Large intestine (tissue), 12 donors: ENCODE measurements at places on chromosomes 6 and 20.

GRCh38 chr6:3615391-3616380 lies 135.8 kb downstream of the PXDC1 start:
- no peak for DNase-seq

- DNase-seq, result peak; percentile 93
These were observed 441.1 kb upstream of the JARID2 start for GRCh38 chr6:14804785-14805210.

GRCh38 chr6:158042245-158042798 lies 60.7 kb downstream of the SYNJ2 start:
- DNase-seq, result peak; percentile 72

- peak; percentile 40 for DNase-seq
These were observed 24.8 kb upstream of the FOXQ1 start for GRCh38 chr6:1287103-1287591.

- no peak for DNase-seq
These were observed 77.2 kb downstream of the CD164 start for GRCh38 chr6:109305028-109305427.

DNA sequence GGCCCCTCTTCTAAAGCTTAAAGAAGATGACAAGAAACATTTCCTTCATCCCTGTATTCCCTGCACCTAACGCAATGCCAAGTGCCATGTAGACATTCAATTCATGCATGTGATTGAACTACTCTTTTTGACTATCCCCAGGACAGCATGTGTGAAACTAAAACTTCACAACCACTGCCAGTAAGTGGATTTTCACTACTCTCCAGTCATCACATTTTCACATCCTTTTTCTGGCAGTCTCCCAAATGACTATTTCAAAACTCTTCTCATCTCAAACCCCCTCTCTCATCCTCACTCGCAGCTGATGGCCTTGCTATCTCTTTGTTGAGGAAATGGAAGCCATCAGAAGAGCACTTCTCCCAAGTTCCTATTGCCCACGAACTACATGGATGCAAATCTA lies 122.6 kb downstream of the OPRM1 start:
- no peak for DNase-seq

DNA sequence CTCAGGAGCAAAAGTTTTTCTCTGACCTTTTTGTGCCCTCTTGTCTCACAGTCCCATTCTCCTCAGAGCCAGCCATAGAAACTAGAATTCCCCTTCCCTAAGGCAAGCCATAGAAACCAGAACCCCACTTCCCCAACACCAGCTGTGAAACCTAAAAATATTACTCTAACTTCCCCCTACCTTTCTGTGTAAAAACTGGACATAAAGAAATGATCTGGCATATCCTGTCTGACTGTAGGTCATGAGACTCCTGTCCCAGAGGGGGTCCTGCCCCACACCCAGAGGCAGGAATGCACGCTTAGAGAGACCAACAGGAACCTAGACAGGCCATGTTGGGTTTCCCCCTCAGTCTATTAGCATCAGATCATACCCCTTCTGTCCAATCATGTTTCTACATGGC lies 140.6 kb upstream of the SLC22A16 start:
- DNase-seq, result no peak

DNA sequence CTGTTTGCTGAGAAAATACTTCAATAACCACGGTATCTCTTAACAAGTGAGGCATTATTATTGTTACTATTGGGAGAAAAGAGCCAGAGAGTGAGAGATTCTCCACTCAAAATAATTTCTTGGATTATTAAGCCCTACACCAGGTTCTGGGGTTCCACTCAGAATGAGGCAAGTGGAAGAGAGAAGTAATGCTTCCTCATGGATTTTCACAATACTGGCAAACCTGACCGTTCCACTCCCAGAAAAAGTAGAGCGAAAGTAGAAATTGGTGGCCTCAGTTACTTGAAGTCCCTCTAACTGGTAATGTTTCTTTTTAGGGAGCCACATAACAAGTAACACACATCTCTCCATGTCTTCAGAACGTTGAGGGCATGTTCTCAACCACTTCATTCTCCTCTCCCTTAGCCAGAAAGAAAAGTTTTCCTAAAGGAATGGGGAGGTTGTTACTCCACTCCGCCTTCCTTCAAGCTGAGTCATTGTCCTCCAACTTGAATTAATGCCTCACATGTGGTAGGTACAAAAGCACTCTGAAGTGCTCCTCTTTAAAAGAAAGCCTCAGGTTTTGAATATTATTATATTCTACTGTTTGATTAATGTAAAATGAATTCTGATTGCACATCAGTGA lies 1.9 kb downstream of the BAG2 start:
- no peak for DNase-seq

- no peak for DNase-seq
These were observed 69.7 kb upstream of the ADGRF4 start for GRCh38 chr6:47628448-47629272.

GRCh38 chr6:130376936-130377335 lies 11.1 kb downstream of the TMEM200A start:
- peak; percentile 67 for DNase-seq

DNA sequence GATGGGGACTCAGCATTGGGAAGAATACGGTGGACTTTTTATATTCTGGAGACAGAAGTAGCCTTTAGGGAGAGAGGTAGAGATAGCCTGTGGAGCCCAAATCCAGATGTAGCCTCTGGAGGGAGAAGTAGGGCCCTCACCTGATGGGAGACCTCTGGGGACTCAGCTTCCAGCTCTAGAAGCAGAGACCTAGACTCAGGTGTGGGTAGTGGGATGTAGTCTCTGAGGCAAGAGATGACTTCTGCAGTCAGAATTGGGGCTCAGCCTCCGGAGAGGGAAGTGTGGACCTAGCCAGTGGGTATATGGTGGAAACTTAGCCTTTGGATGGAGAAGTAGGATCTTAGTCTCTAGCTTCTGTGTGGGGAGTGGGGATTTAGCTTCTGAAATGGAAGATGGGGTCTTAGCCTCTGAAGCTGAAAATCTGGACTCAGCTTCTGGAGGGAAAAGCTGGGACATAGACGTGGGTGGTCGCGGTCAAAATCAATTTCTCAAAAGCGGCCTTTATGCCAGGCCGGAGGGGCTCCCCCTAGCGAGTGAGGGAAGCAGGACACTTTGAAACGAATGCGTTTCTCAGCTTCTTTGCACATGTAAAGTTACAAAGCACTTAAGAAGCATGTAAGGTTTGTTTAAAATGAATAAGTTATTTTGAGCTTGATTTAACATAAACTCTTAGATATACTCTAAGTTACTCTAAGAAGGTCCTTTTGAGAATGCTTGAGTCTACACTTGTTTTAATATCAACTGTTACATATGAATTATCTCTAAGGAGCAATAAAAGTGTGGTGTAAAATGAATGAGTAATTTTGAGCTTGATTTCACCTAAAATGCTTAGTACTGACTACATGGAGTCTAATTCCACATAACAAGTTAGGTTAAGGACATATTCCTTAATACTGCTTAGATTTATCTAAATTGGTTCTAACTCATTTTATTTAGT lies 12.9 kb upstream of the ZNF343 start:
- no peak for DNase-seq

DNA sequence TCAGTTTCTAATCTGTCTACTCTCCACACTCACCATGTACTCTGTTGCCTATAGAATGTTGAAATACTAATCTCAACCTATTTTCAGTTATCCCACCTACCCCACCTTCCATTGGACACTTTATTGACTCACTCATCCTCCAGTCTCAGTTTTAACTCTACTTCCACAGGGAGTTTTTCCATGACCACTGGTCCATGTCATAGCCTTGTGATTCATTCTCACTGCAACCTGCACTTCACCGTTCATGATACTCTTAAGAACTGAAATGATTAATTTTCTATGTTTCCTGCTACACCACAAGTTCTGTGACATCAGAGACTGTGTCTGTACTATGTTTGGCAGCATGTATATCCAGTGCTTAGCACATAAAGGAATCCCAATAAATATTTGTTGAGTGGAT lies 122.8 kb upstream of the HSF2 start:
- no peak for DNase-seq

GRCh38 chr6:155404937-155405336 lies 50.7 kb downstream of the NOX3 start:
- no peak for DNase-seq

DNA sequence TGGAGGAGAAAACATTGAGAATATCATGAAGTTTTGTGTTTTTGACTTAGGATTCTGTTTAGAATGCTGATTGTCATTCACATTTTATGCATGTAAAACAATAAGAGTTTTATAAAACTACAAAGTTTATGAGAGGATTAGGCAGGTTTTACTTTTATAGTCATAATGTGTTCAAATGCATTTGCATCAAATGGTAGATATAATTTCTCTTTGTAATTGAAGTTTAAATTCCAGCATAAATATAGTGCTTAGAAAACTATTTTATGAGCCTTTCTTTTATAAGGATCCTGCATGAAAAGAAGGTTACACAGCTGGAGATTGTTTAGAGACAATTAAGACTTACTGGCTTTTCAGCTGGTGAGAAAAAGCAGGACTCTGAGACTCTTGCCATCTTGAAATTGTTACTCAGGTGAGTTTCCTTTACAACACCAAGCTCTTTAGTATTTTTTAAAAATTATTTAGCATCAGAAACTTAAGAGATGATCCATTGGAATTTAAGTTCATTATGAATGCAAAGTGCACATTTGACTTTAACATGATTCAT lies 157.1 kb upstream of the MAN1A1 start:
- DNase-seq, result no peak

DNA sequence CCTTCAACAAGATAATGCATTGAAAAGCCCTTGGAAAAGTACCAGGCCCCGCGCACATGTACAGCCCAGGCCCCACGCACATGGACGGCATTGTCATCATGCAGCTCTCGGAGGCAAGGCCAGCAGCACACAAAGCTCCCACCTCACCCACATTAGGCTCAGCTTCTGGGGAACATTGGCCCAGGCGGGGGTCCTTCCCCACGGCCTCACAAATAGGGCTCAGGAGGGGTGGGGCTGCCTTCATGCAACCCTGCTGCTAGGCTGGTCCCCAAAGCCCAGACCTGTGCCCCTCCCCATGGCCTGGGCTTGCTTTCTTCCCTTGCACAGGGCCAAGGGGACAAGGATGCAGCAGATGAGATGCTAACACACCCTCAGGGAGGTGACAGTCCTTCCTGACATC lies 26.7 kb downstream of the NPEPL1 start:
- DNase-seq, result no peak

- no peak for DNase-seq
These were observed 29.1 kb upstream of the HDAC2 start for GRCh38 chr6:114000069-114000468.

DNA sequence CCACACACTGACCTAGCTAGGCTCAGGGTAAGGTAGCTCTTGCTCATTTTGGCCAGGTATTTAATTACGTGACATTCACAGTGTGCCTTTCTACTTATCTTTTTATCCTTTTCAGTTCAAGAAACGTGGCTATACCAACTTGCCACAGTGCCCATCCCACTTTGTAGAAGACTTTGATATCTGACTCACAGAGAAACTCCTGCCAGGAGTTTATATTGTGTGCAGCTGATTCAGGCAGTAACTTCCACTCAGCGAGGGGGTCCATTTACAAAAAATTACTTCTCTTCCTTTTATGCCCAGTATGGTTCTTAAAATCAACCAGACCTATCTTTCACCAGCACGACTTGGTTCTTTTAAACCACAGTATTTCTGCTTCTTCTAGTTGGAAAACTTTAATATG lies 75.6 kb downstream of the PRL start:
- no peak for DNase-seq

DNA sequence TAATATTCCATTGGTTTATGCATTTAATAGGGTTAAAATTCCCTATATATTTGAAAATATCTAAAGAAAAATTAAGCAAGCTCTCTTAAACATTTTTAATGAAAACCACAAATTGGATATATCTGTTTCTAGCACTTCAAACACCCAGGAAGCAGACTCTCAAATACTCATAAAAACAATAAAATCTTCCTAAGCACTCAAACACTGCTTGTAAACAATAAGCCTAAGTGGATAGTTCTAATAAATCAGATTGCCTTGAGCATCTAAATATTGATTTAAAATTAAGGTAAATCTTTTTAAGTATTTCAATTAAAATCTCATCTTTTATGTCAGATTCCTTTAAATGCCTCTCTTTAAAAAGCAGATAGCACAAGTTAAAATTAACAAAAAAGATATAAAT lies 254.4 kb downstream of the KCNQ5 start:
- DNase-seq, result no peak

GRCh38 chr6:139165324-139165723 lies 30.4 kb downstream of the HECA start:
- no peak for DNase-seq

DNA sequence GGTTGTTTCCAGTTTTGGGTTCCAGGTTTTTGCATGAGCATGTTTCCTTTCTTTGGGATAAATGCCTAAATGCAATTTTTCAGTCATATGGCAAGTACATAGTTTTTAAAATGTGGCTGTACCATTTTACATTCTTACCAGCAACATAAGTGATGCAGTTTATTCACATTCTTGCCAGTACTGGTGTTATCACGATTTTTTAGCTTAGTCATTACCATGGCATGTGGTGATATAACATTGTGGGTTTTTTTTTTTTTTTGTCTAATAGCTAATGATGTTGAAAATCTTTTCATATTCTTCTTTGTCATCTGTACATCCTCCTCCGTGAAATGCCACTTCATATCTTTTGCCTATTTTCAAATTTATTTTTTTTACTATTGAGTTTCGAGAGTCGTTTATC lies 2.9 kb upstream of the TDRD6 start:
- DNase-seq, result no peak

- DNase-seq, result no peak
These were observed 68.0 kb downstream of the BTBD9 start for GRCh38 chr6:38571721-38572120.

GRCh38 chr6:157233686-157234085 lies 89.6 kb downstream of the TMEM242 start:
- no peak for DNase-seq

DNA sequence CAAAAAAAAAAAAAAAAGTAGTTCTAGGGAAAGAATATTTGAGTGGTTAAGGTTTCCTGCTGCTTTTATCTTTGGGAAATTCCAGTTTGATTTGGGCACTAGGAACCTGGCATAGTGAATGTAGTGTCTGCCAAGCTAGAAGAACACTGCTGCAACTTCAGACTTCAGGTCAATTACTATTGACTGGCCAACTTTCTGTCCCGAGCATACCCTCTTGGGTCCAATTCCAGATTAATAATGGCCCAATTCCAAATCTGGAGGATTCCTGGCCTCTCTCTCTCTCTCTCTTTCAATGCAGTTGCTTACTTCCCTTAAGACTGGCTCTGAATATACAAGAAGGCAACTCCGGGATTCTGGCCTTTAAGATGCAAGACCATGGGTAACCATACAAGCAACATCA lies 74.9 kb downstream of the ANKEF1 start:
- DNase-seq, result no peak

DNA sequence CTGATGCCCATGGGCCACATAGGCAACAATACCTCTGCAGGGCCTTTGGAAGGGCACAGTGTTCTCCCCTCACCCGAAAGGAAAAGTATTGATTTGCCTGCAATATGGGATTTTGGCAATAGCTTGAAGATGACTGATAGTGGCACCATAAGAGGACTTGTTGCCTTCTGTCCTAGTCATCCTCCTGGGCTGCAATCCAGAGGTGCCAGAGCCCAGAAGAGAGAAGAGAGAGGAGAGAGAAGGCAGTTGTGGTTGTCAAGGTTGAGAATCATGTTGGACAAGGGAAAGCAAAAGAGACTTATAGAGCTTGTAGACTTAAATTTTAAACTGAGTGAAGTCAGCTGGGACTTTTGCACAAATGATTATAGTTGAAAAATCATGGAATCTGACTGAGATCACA lies 14.6 kb downstream of the HDGFL1 start:
- DNase-seq, result no peak
